ENCODE measurements at places on chromosomes 4 and X.

- DNase-seq, result no peak
These were observed 4.0 kb downstream of the C4orf46 start for GRCh38 chr4:158667651-158668198.

DNA sequence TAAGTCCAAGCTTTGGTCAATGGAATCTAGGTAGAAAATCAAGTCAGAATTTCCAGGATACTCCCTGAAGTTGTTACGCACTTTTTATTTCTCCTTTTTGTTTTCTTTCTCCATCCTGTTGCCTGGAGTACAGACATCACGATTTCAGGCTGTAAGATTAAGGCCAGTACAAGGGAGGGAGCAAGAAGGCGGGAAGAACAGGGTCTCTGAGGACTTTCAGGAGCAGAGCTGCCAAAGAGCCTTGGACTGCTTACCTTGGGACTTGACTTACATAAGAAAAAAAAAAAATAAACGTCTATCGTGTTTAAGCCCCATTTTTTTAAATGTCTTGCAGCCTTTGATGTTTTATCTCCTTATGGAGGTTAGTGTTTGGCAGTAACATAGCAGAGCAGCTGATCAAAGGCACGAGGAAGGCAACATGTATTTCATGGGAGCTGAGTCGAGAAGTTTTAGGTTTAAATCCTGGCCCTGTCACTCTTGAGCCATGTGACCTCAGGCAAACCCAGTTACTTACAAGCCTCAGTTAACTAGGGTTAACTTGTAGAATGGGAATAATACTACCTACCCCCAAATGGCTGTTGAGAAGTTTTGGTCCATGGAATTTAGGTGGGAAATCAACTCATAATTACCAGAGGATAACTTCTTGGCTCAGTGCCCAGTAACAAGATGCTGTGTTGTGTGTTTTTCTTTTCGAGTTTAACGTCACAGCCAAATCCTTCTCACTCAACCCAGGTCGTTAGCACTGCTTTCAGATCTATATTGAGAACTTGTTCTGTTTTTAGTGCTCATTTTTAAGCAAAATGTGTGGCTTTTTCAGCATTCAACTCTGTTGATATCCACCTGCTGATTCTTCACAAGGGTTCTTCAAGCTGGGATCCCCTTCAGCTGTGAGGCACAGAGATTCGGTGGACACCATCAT, 106.8 kb downstream of the CLNK start:
- DNase-seq, result no peak

- DNase-seq, result peak; percentile 44
These were observed 8.3 kb upstream of the DAPP1 start for GRCh38 chr4:99808260-99808857.

DNA sequence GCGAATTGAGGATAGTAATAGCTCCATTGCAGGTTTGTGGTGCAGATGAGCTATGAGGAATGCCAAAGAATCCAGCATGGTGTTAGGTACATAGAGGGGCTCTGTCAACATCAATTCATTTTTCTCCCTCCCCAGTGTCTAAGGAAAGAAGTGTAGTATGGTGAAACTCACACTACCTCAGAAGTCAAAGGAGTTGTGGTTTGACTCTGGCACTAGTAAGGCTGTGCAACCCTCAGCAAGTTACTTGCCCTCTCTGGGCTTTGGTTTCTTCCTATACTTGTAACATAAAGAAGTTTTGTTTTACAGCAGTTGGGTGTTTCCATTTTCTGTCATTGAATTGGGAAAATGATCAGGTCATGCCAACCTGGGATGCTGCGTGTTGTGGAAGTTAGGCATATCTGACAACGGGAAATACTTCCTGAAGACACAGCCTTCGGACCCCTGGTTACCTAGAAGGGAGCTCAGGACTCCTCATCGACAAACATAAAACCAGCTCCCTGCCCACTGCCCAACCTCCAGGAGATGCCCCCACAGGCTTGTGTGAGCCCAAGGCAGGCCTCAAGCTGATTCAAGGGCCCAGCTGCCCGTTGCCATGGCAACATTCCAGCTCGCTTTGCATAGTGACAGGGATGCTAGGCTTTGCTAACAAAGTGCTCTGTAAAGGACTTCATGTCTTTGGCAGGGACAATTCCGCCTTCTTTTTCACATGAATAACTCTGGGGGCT, 71.4 kb downstream of the RTL5 start:
- DNase-seq, result no peak

GRCh38 chrX:46381630-46382029, 163.6 kb downstream of the ZNF674 start:
- DNase-seq, result no peak

DNA sequence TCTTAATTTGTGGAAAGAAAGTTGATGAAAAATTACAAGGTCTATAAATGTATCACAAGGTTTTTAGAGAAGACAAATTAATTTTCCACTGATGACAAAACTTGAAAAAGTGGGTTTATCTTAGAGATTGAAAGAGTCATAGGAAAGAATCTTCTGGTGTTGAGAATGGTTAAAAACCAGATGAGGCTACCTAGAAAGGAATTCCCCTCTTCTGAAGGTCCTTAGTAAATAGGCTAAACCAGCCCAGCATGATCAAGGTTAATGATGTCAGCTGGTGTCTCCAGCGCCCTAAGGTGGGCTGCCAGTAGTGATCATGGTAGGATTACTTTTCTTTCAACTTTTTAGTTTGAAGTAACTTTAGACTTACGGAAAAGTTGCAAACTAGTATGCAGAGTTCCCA, 71.8 kb upstream of the PGRMC2 start:
- DNase-seq, result no peak

DNA sequence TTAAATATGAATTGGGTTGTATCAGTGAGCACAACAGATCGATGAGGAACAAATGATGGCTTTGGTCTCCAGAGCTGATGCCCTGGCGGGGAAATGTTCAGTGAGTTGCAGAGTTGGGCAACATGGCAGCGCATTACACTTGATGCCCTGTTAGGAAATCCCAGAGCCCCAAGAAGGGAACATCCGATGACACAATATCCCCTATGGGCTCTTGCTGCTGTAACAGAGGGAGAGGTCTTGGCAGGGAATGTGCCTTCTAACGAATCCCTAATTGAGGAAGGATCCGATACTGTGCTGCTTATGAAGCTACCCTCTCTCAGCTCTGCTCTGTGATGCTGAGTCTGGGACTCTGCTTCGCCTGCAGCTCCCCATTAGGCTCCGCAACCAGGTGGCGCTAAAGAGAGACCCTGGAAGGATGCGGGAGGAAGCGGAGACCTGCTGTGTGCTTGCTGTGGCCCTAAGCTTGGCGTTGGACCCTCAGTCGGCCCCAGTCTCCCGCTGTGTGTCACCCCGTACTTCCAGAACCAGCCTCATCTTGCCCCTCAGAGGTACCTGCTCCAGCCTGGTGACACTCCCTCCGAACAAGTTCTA, 38.9 kb downstream of the PDHA1 start:
- DNase-seq, result no peak

- no peak for DNase-seq
These were observed 15.8 kb downstream of the DCUN1D4 start for GRCh38 chr4:51858605-51859202.

DNA sequence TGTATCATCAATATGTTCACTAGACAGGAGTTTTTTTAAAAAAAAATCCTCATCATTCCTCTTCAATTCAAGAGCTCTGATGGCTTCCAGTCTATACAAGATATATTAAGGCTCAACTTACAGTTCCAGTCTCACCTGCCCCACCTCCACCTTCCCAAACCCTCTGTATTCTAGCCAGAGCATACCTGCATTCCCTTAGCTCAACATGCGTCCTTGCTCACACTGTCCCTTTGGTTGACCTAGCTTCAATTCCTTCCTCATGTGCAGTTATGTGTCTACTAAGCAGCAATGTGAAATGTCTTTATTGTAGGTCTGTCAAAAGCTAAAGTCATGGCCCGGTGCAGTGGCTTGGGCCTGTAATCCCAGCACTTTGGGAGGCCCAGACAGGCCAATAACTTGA, 10.8 kb downstream of the DHX15 start:
- DNase-seq, result no peak

DNA sequence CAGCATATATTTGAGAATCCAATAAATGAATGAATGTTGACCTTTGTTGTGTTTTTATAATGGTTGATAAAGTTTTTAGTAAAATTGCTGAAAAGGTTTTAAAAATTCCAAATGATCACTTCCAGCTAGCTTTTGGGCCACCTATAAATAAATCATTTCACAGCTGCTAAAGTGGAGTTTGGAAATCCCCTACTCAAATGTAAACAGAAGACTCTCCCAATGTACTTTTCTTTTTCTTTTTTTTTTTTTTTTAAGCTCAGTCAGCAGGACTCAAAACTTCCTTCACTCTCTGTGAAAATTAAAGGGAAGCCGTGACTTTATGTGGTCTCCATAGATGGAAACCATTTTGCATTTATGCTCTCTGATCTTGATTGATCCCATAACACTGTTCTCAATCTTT, 45.2 kb downstream of the CXCL13 start:
- no peak for DNase-seq

GRCh38 chr4:52407545-52407944, 251.6 kb downstream of the USP46 start:
- DNase-seq, result no peak

DNA sequence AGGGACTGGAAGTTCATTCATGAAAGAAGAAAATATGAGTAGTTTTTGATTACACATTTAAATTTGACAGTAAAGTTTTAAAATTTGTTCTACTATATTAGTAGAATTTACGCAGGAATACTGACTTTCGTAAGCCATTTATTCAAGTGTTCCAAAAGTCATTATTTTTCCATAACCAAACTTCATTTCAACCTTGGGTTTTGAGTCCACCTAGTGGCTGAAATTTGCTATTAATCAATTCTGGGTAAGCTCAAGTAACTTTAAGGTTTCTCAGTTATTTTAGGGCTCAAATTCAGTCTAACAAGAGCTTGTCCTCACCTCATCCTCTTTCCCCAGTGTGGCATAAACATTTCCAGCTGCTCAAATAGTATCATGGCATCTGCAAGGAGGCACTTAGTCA, 175.4 kb downstream of the SH3BGRL start:
- DNase-seq, result no peak

GRCh38 chr4:74014332-74014731, 15.9 kb upstream of the CXCL5 start:
- DNase-seq, result no peak

DNA sequence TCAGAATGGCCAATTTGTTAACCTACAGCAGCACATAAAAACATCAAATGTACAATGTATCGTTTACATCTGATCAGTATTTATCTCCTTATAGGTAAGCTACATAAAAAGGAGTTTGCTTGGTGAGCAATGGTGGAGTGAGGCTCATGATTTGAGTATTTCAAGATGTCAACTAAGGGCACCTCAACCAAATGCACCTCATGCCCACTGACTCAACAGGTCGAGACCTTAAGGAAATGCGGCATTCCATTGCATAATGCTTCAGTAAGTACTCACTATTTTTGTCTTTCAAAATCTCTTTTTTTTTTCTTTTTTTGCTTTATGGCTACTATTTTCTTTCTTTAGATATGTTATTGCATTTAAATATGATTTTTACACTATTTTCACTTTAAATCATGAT, 181.0 kb upstream of the TLL1 start:
- no peak for DNase-seq

DNA sequence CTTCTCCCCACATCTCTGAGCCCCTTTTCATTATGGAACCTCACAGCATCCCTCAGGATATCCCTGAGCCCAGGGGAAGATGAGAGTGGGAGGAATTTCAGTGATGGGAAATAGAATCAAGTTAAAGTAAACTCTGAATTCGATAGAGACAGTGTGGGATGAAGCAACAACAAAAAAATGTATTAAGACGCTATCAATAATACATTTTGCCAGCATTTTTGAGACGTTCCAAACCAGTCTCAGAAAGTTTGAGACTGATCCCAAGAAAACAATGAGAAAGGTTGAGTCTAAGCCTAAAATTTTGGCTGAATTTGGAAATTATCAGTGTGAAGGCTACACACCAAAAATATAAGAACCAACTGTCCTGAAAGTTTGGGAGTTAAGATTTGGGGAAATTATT, 196.2 kb downstream of the CBR4 start:
- DNase-seq, result no peak

GRCh38 chr4:128060121-128060698, 902 bp upstream of the LARP1B start:
- DNase-seq, result no peak

DNA sequence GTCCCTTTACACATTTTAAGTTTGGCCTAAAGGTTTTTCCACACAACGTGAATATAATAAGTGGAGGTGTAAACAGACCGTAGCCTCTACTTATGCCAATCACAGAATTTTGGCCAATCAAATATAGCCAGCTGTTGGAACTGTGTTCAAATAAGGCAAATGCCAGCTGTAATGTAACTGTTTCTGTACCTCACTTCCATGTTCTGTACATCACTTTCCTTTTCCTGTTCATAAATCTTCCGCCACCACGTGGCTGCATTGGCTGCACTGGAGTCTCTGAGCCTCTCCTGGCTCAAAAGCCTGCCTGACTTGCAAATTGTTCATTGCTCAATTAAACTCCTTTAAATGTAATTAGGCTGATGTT, 105.1 kb upstream of the SMIM31 start:
- DNase-seq, result no peak

DNA sequence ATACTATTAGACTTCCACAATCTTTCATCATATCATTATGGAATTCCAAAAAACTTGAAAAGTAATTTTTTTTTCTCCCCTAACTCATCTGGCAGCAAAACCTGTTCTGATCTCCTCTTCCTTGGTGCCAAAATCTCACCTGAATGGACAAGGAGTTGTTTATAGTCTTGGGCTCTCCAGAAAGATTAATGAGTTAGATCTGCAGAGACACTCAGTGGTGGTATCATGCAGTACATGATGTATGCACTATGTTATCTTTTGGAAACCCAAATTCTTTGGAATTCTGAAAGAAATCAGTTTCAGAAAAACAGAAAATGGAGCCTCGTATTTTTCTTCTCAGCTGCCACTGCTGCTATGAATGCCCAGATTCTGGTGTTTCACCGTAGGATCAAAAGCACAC, 11.7 kb downstream of the GPM6B start:
- no peak for DNase-seq

- no peak for DNase-seq
These were observed 18.0 kb downstream of the CLNK start for GRCh38 chr4:10666616-10667015.

DNA sequence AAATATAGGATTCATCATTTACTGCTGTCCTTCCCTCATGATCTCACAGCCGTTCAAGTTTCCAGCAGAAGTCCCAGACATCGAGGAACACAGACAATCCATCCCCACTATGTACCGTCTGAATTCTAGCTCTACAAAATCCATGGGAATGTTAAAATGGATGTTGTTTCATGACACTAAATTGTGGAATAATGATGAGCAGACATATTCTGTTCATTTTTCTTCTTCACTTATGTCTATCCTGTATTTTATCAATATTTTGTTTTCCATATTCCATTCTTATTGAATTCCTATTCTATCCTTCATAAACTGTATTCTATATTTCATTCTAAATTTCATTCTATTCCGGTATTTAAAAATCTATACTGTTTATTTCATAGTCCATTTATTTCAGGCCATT, 71.8 kb downstream of the NUDT10 start:
- no peak for DNase-seq
